ENCODE measurements at places on chromosomes 7 and 10.

DNA sequence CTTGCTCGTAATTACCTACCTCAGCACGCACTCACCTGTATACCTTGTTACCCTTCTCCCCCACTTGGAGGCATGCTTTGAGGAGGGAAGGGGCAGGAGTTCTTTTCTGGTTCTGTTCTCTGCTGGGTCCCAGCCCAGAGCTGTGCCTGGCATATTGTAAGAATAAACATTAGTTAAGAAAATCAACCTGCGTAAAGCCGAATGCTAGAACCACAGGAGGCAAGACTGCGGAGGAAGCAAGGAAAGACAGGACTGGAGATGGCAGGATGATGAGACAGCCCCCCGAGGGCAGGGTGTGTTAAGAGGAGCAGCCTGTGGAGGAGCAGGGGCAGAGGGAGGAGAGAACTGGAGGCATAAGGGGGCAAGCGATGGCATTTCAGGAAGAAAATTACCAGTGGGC lies 9.5 kb downstream of the C10orf53 start:
- no peak for DNase-seq

- DNase-seq, result no peak
Measured at GRCh38 chr10:19815731-19816410, 361 bp upstream of the PLXDC2 start.

DNA sequence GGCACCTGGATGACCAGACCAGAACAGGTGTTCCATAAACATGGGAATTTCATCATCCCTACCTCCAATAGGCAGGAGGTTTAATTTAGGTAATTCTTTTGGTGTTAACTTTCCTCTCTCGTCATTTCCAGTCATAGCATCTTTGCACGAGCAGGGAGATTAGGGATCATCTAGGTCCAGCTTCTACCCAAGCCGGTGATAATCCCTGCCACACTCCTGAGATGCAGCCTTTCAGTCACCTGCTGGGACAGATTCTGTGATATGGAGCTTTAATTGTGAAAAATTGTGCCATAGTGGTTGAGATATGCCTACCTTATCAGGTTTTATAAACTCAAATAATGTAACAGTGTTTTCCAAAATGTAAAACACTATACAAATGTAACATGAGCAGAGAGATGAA lies 191.8 kb upstream of the AOAH start:
- no peak for DNase-seq

DNA sequence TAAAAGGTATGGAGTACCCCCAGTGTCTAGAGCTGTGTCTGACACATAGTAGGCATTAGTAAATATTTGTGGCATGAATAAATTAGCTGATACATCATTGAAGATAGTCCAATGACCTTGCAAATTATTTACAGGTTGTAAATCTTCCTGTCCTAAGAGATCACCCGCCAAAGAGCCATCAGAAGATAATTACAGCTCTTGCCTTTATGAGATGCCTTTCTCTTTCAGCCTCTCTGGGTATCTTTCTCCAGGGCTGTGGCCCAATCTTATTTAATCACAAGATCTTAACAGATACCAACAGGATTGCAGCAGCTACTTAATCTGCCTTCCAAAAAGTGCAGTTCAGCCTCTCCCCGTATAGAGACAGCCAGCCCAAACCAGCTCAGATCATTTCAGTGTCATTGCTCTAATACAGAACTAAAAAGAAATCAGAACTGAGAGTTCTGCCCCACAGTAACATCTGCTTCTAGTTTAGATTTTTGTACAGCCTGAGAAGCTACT lies 41.5 kb downstream of the MYOF start:
- no peak for DNase-seq

DNA sequence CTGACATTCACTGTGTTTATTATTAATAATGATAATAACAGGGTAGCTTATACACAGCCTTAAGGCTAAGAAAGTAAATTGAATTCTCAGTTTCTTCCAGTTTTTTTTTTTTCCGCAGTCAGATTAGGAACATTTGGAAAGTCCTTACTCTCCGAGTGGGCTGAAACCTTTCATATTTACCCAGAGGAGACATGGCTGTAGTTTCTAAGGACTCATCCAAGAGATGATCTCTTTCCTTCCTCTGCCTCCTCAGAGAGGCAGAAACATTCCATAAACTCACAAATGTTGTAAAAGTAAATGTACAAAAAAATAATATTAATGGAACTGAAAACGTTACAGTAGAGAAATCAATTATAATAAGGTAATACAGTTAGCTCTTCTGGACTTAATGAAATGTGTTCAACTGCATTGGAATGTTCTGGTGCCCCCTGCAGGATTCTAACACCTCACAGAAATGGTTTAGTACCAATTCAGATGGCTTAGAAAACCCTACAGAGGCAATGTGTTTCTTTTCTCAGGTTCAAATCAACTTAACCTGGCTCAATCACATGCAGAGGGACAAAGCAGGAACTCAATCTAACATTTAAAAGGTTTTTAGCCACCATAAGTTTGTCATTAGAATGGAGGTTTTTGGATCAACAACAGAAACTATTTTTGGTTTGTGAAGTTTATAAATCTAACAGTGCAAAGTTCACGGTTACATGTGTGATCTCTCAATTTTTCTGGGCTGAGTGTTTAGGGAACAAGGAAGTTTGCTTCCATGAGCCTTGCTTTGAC lies 71.7 kb downstream of the ICA1 start:
- no peak for DNase-seq

- DNase-seq, result no peak
Measured at GRCh38 chr10:70442332-70442988, 979 bp upstream of the NODAL start.
